Gastroesophageal sphincter (tissue), 4 donors: ENCODE measurements at places on chromosomes 5 and 9.

GRCh38 chr9:1434811-1435210, 384.7 kb downstream of the DMRT2 start:
- H3K4me1 ChIP-seq = no peaks in the 10 kb centered on the region
- ATAC-seq = no peak
- no peak overlapping the region for H3K27ac ChIP-seq

DNA sequence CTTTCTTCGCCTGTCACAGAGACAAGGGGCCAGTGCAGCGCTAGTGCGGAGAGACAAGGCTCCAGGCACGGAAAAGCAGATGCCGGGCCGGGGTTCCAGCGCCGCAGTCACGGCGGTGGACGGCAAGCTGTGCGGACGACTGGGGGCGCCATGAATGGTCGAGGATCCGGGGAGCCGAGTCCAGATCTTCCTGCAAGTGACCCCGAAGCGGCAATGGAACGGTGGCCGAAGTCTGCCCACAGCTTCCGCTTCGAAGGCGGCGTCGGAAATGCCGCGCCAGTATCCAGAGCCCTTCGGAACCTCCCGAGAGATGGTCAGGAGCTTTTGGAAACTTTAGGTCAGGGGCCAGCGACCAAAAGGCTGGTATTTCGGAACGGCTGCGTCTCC, 601 bp upstream of the FAF2 start:
- H3K4me3 ChIP-seq = peak overlapping the region; percentile 86

DNA sequence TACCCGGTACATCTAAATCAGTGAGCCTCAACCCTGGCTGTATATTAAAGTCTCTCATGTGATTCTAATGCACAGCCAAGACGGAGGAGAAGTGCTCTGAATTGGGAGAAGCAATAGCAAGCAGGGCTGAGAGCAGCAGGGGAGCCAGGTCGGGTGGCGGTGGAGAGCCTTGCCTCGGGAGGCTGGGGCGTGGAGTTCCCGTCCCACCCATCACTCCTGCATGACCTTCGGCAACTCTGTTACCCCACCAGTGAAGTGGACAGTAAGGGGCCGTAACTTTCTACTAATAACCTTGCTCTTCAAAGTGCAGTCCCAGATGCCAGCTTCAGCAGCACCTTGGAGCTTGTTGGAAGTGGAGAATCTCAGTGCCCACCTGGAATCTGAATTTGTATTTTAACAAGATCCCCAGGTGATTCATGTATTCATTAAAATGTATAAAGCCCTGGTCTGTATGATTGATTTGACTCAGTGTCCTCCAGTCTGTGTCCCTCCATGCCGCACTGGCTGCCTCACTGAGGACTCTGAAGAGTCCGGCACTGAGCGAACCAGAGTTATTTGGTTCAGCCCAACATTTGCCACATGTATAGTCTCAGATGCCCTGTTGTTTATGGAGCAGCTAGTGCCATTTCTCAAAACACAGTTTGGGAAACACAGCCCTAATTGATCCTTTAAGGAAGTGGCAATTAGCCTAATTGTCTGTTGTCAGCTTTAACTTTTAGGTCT, 6.5 kb downstream of the ERGIC1 start:
- peaks cover 8% of the 10 kb centered on the region for H3K36me3 ChIP-seq
- H3K4me3 ChIP-seq = no peak overlapping the region
- no peaks in the 10 kb centered on the region for H3K27me3 ChIP-seq
- no peak for ATAC-seq
- no peaks in the 10 kb centered on the region for H3K4me1 ChIP-seq

DNA sequence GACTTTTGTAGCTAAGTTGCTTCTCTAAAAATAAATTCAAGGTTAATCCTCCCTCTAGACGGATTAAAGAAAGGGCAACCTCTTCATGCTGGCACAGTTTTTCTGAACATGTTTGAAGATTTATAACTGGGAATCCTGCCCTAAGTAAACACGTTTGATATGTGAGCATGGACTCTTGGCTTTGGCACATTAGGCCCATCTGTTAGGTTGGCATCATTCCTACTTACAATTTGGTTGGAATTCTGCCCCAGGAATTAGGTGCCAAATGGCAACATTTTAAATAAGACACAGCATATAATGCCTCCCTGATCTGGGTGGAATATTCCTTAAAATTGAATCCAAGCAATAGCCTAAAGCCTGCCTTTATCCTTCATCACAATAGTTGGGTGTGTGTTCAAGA, 372.3 kb upstream of the CDH18 start:
- no peaks in the 10 kb centered on the region for H3K36me3 ChIP-seq
- no peak overlapping the region for H3K4me3 ChIP-seq
- no peaks in the 10 kb centered on the region for H3K4me1 ChIP-seq
- no peaks in the 10 kb centered on the region for H3K27me3 ChIP-seq

DNA sequence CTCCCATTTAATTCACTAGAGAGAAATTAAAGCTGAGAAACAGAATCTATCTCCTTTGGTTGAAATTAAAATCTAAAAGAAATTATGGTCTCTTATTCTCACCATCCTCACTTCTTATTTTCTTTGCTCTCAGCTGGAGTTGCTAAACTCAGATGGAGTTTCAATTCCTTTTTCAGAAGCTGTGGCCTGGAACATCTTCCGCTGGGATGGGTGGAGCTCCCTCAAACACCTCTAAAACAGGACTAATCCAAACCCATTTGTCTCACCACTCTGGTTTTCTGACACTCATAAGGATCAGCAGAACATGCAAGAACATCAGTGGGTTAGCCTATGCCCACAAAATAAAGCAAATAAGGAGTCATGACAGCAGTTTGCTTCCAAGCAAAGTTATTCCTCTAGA, 39.6 kb upstream of the CEP78 start:
- H3K27me3 ChIP-seq = peaks cover 7% of the 10 kb centered on the region
- no peak overlapping the region for H3K4me3 ChIP-seq
- no peak for ATAC-seq

- no peak overlapping the region for H3K27ac ChIP-seq
- H3K36me3 ChIP-seq = no peaks in the 10 kb centered on the region
- ATAC-seq = no peak
- no peaks in the 10 kb centered on the region for H3K4me1 ChIP-seq
- H3K27me3 ChIP-seq = no peaks in the 10 kb centered on the region
Measured at GRCh38 chr5:9927521-9927997, 297.4 kb upstream of the TAS2R1 start.

GRCh38 chr9:73701415-73702057, 549.9 kb downstream of the ANXA1 start:
- no peaks in the 10 kb centered on the region for H3K4me1 ChIP-seq
- H3K27ac ChIP-seq = no peak overlapping the region
- ATAC-seq = no peak
- no peaks in the 10 kb centered on the region for H3K36me3 ChIP-seq

GRCh38 chr5:56900858-56901578, 8.4 kb upstream of the SETD9 start:
- H3K27ac ChIP-seq = no peak overlapping the region
- no peak overlapping the region for H3K4me3 ChIP-seq
- no peaks in the 10 kb centered on the region for H3K4me1 ChIP-seq
- no peaks in the 10 kb centered on the region for H3K27me3 ChIP-seq
- no peaks in the 10 kb centered on the region for H3K36me3 ChIP-seq

- H3K36me3 ChIP-seq = no peaks in the 10 kb centered on the region
- peaks cover 6% of the 10 kb centered on the region for H3K4me1 ChIP-seq
- ATAC-seq = no peak
- peak overlapping the region; percentile 92 for H3K27ac ChIP-seq
- no peaks in the 10 kb centered on the region for H3K27me3 ChIP-seq
Measured at GRCh38 chr5:56482363-56482762, 249.2 kb upstream of the ANKRD55 start.

GRCh38 chr5:14830210-14831005, 41.2 kb downstream of the ANKH start:
- H3K27me3 ChIP-seq = no peaks in the 10 kb centered on the region
- no peak overlapping the region for H3K27ac ChIP-seq
- ATAC-seq = no peak
- H3K4me3 ChIP-seq = no peak overlapping the region

- no peak for ATAC-seq
- no peak overlapping the region for H3K4me3 ChIP-seq
- H3K4me1 ChIP-seq = no peaks in the 10 kb centered on the region
Measured at GRCh38 chr9:34994260-34994899, 4.8 kb downstream of the DNAJB5 start.

GRCh38 chr9:124263213-124263612, 5.5 kb downstream of the NEK6 start:
- H3K36me3 ChIP-seq = no peaks in the 10 kb centered on the region
- H3K4me3 ChIP-seq = no peak overlapping the region
- peaks cover 37% of the 10 kb centered on the region for H3K4me1 ChIP-seq
- no peaks in the 10 kb centered on the region for H3K27me3 ChIP-seq
- H3K27ac ChIP-seq = no peak overlapping the region
- ATAC-seq = no peak

DNA sequence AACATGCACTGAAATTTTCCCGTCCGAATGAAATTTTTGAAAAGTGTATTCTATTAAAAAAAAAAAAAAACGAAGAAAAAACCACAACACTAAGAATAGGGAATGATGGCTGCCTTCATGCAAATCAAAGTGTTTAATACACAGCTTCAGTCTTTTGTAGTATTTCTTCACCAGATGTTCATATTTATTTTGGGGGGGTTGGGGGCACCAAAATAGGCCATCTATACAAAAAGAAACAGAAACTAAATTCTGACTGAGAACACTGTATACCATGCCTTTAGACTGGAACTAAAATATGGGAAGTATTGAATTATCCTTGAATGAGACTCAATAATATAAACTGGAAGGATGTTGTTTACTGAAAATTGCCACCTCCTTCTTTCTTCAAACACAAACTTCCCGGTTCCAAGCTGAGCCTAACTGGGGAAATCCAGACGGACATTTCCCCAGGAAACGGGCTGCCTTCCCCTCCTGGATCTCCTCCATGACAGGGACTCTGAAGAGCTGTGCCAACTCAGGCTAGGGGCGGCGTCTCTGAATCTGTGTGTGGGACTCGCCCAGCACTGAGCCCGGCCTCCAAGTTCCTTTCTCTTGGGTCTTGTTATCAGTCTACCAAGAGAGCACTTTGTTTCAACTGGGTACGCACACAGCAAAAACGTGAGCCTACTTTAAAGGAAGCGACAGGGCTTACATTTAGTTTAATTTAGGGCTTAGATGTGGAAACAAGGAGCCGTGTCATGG, 511.3 kb upstream of the ADAMTS16 start:
- ATAC-seq = no peak
- no peak overlapping the region for H3K4me3 ChIP-seq
- no peak overlapping the region for H3K27ac ChIP-seq
- no peaks in the 10 kb centered on the region for H3K27me3 ChIP-seq
- no peaks in the 10 kb centered on the region for H3K4me1 ChIP-seq

GRCh38 chr5:174877987-174878386, 153.6 kb downstream of the MSX2 start:
- H3K4me3 ChIP-seq = no peak overlapping the region
- no peaks in the 10 kb centered on the region for H3K36me3 ChIP-seq
- no peak for ATAC-seq
- no peak overlapping the region for H3K27ac ChIP-seq
- no peaks in the 10 kb centered on the region for H3K4me1 ChIP-seq

- peak overlapping the region; percentile 36 for H3K27ac ChIP-seq
- no peak for ATAC-seq
- H3K27me3 ChIP-seq = peaks cover 20% of the 10 kb centered on the region
- H3K4me3 ChIP-seq = peak overlapping the region; percentile 42
- H3K36me3 ChIP-seq = no peaks in the 10 kb centered on the region
Measured at GRCh38 chr9:76571743-76572146, 112.8 kb downstream of the GCNT1 start.

DNA sequence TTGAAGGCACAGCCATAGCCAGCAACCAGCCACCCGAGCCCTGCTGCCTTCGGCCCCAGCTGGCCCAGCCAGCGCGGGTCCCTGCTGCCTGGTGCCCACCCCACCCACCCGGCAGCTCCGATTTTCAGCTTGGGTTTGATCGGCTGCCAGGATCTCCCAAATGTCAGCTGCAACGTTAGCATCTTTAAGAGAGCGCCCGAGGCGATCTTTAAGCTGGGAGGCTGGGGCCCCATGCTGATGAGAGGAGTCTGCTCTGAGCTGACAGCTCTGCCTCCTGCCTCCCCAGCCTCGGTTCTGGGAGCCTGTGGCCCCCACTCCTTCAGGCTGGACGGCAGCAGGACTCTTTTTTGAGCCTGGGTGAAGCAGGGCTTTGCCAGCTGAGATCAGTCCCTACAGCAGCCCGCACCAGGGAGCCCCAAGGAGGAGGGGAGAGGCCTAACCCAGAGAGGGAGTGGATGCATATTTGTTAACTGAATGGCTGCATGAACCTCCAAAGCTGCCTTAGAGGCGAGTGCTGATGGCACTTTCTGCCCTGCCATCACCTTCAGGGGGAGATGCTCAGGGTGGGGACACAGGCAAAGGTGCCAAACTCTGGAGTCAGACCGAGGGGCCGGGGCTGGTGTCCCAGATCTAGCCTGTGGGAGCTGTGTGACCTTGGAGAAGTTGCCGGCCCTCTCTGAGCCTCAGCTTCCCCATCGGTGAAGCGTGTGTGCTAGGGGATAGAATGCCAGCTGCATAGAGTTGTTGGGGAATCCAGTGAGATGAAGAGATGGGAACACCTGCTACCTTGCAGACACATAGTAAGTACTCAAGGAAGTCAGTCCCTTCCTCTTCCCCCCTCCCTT, 165.5 kb downstream of the C9orf50 start:
- H3K27ac ChIP-seq = no peak overlapping the region
- ATAC-seq = no peak

DNA sequence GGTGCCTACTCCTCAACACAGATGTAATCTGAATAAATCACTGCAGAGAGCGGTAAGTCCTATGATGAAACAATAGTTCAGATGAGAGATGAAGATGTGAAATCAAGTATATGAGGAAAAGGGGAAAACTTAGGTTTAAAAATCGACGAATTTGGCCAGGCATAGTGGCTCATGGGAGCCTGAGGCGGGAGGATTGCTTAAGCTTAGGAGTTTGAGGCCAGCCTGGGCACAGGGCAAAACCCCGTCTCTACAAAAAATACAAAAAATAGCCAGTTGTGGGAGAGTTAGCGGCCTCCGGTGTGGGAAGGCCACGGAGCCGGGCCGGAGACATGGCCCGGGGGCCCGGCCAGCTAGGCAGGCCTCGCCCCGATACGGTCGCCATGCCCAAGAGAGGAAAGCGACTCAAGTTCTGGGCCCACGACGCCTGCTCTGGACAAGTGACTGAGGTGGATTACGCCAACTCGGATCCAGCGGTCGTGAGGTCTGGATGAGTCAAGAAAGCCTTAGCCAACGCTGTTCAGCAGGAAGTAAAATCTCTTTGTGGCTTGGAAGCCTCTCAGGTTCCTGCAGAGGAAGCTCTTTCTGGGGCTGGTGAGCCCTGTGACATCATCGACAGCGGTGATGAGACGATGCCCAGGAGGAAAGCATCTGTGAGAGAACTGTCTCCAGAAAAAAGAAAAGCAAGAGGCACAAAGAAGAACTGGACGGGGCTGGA, 62.8 kb upstream of the SUB1 start:
- peak; percentile 70 for ATAC-seq
- no peak overlapping the region for H3K4me3 ChIP-seq
- no peaks in the 10 kb centered on the region for H3K4me1 ChIP-seq
- no peaks in the 10 kb centered on the region for H3K36me3 ChIP-seq
- no peak overlapping the region for H3K27ac ChIP-seq

GRCh38 chr9:70811638-70812037, 309.8 kb downstream of the TRPM3 start:
- H3K36me3 ChIP-seq = no peaks in the 10 kb centered on the region
- H3K4me1 ChIP-seq = no peaks in the 10 kb centered on the region
- ATAC-seq = no peak
